SJSA1 (cell line): ENCODE measurements at places on chromosomes 1 and 21. TPM values are rescaled to one million over a fixed set of nuclear protein-coding genes. Genes with fewer than 3 reads are reported as not detected.
A peak's percentile ranks its signal among the peaks of the same experiment; 100 is the strongest.

DNA sequence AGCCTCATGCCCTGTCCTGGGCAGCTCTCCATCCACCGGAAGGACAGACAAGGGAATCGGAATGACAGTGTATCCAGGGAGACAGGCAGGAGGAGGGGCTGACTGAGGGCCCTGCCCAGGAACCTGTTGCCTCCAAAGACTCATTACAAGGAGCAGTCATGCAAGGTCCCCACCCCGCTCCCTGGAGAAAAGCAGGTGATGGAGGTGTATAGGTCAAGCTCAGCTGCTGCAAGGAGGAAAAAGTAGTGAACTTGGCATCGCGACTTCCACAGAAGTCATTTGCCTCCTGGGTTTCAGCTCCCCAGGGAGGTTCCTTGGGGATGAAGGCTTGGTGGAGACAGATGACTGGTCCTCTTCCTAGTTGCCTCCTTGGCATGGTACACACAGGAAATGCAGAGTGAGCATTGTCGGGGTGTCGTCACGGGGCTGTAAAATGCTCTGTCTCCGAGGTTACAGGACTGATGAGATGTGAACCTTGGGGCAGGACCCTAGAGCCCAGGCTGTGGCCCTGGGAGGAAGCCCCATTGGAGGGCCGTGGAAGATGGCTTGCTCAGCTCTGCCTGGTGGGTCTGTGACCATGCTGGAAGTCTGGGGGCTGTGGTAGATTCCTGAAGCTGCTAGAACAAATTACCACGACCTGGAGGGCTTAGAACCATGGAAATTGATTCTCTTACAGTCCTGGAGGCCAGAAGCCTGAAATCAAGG is 219.6 kb upstream of the C1orf174 start:
- H3K4me1 ChIP-seq: no peaks in the 10 kb centered on the region
- no peak overlapping the region for H3K4me3 ChIP-seq
- H3K36me3 ChIP-seq: no peaks in the 10 kb centered on the region

GRCh38 chr1:93448292-93448982 is 519 bp downstream of the FNBP1L start:
- H3K4me3 ChIP-seq: peak overlapping the region; percentile 84
- peak; percentile 67 for DNase-seq
- peaks cover 5% of the 10 kb centered on the region for H3K36me3 ChIP-seq
- H3K4me1 ChIP-seq: peaks cover 8% of the 10 kb centered on the region
- H3K27me3 ChIP-seq: peaks cover 5% of the 10 kb centered on the region; the same call in 1 of the 2 replicates

The CACHD1 gene
- total RNA-seq: 0.34 TPM in 2 replicates

DNA sequence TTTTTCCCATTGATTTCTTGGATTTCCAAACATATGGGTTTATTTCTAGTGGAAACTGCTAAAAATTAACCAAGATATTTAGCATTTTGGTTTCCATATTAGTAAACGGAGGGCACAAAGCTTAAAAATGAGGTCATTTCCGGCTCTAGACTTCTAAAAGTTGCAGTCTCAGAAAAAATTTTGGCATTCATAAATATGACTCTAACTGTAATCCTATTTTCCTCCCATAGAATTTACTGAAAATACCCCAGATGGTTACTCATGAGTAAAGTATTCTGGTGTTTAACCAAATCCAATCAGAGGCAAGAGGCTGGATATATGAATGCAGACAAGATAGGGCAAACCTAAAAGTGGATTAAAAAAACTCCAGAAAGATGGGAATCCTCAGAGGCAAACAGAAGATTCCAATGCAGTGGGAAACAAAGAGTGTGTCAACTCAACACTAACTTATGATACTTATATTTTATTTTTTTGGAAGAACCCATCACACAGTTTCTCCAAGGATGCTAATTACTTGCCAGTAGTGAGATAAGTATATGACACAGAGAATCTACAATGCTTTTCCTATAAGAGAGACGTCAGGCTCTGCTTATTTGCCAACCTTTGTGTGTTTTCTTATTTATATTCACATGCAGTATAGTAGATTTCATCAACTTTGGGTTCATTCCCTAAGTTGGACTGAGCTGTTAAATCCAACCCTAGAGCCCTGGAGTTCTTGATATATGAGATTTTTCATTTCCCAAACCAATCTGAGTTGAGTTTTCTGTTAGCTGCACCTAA is 90.1 kb upstream of the BCL10 start:
- H3K27me3 ChIP-seq: no peaks in the 10 kb centered on the region
- no peak for DNase-seq
- peaks cover 42% of the 10 kb centered on the region for H3K4me1 ChIP-seq
- H3K4me3 ChIP-seq: no peak overlapping the region

The YIPF1 gene
- total RNA-seq: 21.7 and 28.4 TPM in 2 replicates

The FCRL6 gene
- not detected in 2 replicates for total RNA-seq

- DNase-seq: no peak
- peaks cover 4% of the 10 kb centered on the region; the same call in 1 of the 2 replicates for H3K4me1 ChIP-seq
- no peak overlapping the region for H3K27ac ChIP-seq
- no peaks in the 10 kb centered on the region for H3K27me3 ChIP-seq
Observed at GRCh38 chr1:112557385-112557784, 48.6 kb downstream of the WNT2B start.

DNA sequence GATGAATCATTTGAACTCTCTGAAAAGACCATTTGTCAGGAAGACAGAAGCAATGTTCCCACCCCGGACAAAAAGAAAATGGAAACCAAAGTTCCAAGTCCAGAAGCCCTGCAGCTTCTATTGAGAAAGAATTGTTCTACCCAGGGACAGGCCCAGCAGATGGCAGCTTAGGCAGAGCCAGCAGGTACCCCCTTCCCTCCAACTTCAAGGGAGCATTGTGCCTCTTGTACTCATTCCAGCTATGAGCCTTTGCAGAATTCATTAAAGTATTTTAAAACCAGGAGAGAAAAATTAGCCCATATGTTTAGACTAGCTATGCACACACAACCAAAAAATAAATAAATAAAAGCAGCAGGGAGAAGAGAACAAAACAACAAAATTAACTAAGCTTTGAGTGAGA is 85.2 kb upstream of the KCND3 start:
- no peaks in the 10 kb centered on the region for H3K27me3 ChIP-seq
- no peaks in the 10 kb centered on the region for H3K36me3 ChIP-seq
- H3K27ac ChIP-seq: no peak overlapping the region
- H3K4me3 ChIP-seq: no peak overlapping the region
- no peak for DNase-seq
- H3K4me1 ChIP-seq: no peaks in the 10 kb centered on the region

DNA sequence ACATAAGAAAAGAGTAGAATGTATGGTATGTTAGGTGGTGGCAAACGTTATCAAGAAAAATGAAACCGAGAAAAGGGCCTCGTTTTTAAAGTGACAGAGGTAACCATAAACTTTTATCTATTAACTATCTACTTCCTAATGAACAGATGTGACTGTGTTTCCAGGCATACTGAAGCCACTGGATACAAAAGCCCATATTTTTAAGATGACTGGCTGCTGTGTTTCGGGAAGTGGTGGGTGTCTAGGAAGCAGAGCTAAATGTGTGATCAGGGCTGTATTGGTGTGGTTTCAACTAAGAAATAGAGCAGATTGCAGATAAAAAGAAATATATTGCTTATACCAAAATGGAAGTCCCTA is 71.8 kb downstream of the CHRM3 start:
- H3K4me3 ChIP-seq: no peak overlapping the region
- no peaks in the 10 kb centered on the region for H3K36me3 ChIP-seq
- no peaks in the 10 kb centered on the region for H3K4me1 ChIP-seq
- H3K27me3 ChIP-seq: no peaks in the 10 kb centered on the region

The FMO2 gene
- not detected in 2 replicates for total RNA-seq

The MROH9 gene
- not detected in 2 replicates for total RNA-seq

GRCh38 chr1:208280681-208281450 is 36.7 kb upstream of the PLXNA2 start:
- H3K27me3 ChIP-seq: no peaks in the 10 kb centered on the region
- no peak overlapping the region for H3K4me3 ChIP-seq
- peaks cover 9% of the 10 kb centered on the region; the same call in 1 of the 2 replicates for H3K4me1 ChIP-seq
- no peaks in the 10 kb centered on the region for H3K36me3 ChIP-seq

The ABCA4 gene
- total RNA-seq: 0.11 TPM in 1 of 2 replicates, not detected in the other

DNA sequence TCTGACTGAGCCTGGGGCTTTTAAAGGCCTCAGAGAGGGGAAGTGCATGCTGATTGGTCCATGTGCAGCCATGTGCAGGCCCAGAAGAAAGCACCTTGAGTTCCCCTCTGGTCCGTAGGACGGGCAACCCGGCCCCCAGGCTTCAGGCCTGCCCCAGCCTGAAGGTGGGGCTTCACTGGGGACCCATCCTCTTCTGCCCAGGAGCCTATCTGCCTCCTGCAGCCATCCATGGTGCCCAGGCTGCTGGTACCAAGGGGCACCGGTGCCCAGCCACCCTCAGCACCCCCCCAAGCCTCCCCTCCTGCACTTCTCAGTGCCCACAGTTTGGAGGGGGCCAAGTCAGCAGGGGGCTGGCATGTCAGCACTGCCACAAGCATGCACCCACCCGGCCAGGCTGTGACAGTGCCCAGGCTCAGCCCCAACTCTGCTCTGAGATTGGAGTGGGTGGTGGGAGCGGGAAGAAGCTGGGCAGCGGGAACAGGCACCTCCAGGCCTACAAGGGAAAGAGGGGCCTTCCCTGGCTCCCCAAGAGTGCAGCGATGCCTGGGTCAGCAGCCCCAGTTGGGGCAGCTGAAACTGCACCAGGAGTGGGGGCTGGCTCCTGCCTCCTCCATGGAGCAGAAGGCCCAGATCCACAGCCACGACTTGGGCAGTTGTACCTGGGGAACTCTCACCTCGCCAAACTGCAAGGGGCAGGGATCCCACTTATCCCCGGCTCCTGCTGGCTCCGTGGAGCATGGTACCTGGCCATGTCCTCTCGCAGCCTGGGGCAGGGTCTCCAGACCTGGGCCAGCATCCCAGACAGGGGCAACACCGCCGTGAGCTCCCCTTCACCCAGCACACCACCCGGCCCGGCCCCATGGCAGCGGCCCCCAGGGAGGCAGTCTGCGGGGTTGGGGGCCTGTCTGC is 11.7 kb downstream of the COL6A2 start:
- DNase-seq: peak; percentile 37
- no peaks in the 10 kb centered on the region for H3K27me3 ChIP-seq
- peaks cover 70% of the 10 kb centered on the region for H3K36me3 ChIP-seq
- no peaks in the 10 kb centered on the region for H3K4me1 ChIP-seq

The LINGO4 gene
- total RNA-seq: not detected in 2 replicates

DNA sequence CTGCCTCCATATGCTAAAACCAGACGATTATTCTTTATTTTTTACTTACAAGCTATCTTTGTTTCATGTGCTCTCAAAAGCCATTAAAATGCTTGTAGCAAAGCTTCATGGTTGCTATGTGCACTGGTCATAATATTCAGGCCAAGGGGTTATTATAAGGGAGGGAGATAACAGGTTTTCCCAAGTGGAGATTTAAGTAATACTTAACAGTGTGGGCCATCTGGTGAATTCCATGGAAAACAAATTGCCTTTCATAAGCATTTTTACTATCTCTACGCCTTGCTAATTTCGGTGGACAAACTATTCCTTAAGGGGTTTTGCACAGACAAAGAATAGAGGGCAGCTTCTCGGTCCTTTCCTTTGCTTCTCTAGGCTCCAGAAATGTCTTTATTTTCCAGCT is 137.8 kb downstream of the NUF2 start:
- DNase-seq: no peak
- no peak overlapping the region for H3K4me3 ChIP-seq
- no peak overlapping the region for H3K27ac ChIP-seq
- no peaks in the 10 kb centered on the region for H3K36me3 ChIP-seq

The TEKT2 gene
- not detected in 2 replicates for total RNA-seq

DNA sequence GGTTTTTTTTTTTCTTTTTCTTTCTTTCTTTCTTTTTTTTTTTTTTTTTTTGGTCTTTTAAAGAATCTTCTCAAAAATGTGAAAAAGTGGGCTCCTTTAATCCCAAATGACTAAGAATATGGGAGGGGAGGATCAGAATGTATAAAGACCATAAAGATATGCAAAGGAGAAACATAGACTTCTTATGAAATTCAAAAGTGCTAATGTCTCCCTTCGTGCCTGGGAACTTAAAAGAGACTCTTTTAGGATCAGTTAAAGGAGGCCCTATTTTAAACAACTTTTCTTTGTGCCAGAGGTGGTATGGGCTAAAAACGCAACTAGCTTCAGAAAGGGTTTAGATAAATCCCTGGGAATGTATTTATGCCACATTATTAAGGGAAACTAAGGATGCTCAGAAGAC is 54.2 kb upstream of the KAZN start:
- DNase-seq: no peak
- H3K4me3 ChIP-seq: no peak overlapping the region
- no peaks in the 10 kb centered on the region for H3K4me1 ChIP-seq

DNA sequence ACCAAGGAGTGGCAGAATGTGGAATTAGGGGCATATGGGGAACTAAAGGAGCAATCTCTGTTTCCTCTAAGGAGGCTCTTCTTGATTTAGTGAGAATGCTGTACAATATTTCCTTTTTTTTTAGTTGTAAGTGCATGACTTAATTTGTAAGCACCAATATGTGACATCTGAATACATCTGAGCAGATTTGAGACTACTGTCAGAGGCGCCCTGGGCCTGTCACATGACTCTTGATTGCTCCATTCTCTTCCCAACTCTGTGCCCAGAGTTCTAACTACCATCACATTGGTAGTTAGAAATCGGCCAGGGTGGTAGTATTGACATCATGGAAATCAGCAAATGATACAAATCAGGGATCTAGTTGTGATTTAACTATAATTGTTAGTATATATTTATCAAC is 110.1 kb upstream of the LMO4 start:
- H3K4me1 ChIP-seq: peaks cover 30% of the 10 kb centered on the region
- H3K4me3 ChIP-seq: no peak overlapping the region
- no peak overlapping the region for H3K27ac ChIP-seq
- no peaks in the 10 kb centered on the region for H3K36me3 ChIP-seq

The OR6N1 gene
- not detected in 2 replicates for total RNA-seq

The TNNT2 gene
- not detected in 2 replicates for total RNA-seq

GRCh38 chr21:33199100-33199464 is 30.7 kb upstream of the IFNAR2 start:
- no peak overlapping the region for H3K4me3 ChIP-seq
- no peak for DNase-seq
- H3K27ac ChIP-seq: no peak overlapping the region
- peaks cover 8% of the 10 kb centered on the region; the same call in 1 of the 2 replicates for H3K27me3 ChIP-seq

The CHI3L1 gene
- total RNA-seq: not detected in 2 replicates

The GPR3 gene
- total RNA-seq: 0.38 and 1.4 TPM in 2 replicates

GRCh38 chr21:31408301-31409088 is 64.4 kb upstream of the TIAM1 start:
- DNase-seq: no peak
- no peak overlapping the region for H3K27ac ChIP-seq
- no peak overlapping the region for H3K4me3 ChIP-seq
- H3K27me3 ChIP-seq: no peaks in the 10 kb centered on the region

The NGF gene
- 1.3 and 6.0 TPM in 2 replicates for total RNA-seq
